Neural crest cell (in vitro differentiated cells): ENCODE measurements at places on chromosomes 3 and 15.
A peak's percentile ranks its signal among the peaks of the same experiment; 100 is the strongest.

- DNase-seq = no peak
Observed at GRCh38 chr15:51160484-51160883, 65.8 kb upstream of the TNFAIP8L3 start.

DNA sequence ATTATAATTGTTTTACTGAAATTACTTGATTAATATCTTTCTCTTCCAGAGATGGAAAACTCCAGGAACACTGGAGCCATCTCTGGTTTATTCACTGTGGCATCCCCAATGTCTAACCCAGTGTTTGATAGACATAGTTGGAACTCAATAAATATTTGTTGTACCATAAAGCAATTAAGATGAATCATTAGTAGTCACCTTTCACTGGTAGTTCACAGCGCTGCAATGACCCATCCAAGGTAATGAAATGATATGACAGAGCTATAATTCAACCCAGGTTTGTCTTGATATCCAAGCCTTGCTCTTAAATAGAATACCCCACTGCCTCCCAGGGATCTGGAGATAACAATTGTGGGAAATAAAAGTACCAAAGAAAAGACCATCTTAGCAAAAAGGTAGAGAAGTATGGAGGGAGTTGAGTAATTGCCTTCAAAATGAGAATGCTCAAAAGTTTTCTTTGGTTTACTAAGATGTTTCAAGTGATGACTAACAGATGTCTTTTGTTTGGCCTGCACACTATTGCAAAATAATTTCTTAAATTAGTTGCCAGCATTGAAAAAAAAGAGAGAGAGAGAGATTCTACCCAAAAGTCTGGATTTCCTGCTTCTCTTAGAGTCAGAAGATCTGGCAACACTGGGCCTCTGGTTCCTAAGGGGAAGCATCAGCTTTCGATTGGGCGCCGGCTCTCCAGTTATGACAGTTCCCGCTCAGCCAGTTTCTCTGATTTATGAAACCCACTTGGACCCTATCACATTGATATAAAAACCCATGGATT lies 348.5 kb downstream of the ERC2 start:
- no peak for DNase-seq

DNA sequence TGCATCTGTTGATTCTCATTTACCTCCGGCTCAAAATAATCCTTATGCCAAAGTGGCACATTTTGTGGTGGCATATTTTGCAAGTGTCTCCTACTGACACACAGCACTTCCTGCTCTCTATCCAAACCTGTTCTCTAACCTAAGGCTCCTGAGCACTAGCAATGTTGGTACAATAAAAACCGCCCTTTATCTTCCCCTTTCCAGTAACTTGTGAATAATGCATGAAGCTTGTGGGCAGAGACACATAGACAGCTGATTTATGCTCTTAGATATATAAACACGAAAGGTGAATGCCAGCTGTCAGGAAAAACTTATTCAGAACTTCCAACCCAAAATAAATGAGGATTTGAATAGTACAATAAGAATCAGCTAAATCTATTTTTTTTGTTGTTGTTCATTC lies 34.6 kb upstream of the ARPIN start:
- DNase-seq = no peak

DNA sequence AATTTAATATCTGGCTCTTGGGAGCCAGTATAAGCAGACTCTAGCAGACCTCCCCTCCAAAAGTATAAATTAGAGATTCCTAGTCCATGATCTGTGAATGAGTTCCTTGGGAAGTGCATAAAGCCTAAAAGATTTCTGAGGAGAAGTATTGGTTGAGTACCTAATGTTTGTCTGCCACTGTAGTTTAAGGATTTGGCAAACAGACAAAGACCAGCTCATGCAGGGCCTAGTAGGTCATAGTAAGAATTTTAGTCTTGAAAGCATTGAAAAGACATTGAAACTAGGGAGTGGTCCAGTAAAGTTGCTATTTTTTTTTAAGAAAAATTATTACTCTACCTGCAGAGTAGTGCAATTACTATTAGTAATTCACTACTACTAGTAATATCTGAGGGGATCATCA lies 67.5 kb downstream of the SPRED1 start:
- DNase-seq = no peak

- no peak for DNase-seq
Observed at GRCh38 chr15:33360886-33361285, 50.1 kb downstream of the RYR3 start.

GRCh38 chr3:105614288-105615030 lies 247.8 kb downstream of the ALCAM start:
- no peak for DNase-seq

DNA sequence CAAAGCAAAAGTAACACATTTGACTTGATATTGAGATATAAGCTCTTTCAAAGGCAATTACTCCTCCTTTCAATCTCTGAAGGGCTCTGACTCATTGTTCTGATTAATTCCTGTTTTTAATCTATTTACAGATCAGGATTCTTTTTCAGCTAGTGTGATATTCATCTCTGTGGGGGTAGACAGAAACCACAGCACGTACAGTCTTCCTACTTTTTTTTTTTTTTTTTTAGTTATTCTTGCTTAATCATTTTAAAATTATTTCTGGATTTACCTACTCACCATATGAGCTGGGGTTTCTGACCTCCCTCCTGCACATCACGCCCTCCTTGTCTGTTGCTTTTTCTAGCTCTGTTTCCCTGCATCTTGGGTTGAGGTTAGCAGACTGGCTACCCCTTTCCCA lies 1.4 kb downstream of the CNTN3 start:
- no peak for DNase-seq

GRCh38 chr15:25849157-25849921 lies 13.8 kb downstream of the ATP10A start:
- no peak for DNase-seq

- DNase-seq = no peak
Observed at GRCh38 chr3:142568393-142569017, 10.0 kb downstream of the ATR start.

GRCh38 chr3:156285626-156286025 lies 165.2 kb downstream of the KCNAB1 start:
- no peak for DNase-seq

DNA sequence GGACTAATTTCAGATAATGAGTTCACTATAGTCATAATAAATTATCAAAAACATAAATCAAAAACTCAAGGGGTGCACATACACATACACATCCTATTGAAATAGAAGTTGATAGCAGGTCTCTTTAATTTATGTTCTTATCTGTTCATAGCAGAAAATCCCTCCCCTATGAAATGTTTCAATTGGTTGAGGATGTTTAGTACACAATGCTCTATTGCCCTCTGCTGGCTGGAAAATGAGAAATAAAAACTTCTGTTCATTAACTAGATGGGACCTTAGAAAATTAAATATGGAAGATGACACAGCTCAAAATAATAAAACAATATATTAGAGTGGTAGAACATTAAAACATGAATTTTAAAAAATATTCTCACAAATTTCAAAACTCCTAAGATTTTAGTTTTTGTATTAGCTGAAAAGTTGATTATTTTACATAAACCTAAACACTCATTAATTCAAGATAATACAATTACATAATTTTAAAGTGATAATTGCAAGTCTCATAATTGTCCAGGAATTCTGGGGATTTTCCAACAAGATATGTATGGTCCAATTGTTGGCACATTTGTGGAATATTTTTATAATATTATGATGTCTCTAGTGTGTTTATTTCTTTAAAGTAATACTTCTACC lies 735.0 kb downstream of the ROBO1 start:
- peak; percentile 33 for DNase-seq

DNA sequence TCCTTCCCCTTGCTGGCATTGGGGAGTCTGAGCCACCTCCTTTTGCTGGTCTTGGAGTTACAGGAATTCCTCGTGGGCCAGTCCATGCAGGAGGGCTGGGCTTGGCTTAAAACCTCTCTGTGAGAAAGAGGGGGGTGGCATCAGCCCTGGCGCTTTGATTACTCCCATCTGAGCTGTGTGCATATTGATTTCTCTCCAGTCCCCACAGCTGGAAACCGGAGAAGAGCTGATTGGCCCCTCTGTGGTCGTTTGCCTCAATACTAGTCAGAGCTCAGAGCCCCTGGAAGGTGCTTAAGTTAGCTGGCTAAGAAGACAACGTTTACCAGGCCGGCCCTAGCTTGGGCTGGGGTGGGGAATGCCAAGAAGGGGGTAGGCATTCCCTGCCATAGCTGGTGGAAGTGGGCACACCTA lies 4.0 kb upstream of the RASGRF1 start:
- DNase-seq = no peak

GRCh38 chr3:31534065-31534425 lies 1.3 kb downstream of the STT3B start:
- DNase-seq = no peak

- DNase-seq = no peak
Observed at GRCh38 chr3:138443521-138444503, 9.4 kb downstream of the ESYT3 start.

DNA sequence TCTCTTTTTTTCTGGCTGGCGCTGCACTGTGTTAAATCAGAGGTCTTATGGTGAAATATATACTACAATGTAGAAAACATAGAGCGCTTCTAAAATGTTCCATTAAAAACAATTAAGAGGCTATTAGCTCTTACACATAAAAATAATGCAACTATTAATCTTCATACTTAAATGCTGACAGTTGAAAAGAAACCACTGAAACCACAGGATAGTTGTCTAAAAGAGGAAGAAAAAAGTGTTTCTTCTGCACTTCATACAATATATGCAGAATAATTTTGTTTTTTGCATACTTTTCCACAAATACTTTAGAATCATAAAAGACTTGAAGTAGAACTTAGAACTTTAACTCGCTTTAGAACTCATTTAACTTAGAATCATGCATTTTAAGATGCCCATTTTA lies 170.5 kb downstream of the PYDC2 start:
- DNase-seq = no peak

DNA sequence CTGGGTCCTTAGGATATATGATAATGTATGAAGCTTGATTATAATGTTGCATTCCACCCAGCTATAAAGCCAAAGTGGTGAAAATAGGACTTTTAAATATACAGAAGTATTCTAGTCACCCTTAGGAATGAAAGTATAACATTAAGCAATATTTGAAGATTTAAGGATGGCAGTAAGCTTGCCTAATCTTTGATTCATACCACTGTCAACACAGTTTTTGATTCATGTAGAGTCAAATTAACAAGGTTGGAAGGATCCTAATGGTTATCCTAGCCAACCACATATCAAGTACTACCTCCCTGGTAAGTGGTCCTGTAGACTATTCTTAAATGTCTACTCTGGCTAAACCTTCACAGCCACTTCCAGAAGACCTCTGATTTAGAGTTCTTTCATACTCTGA lies 18.6 kb downstream of the ARIH1 start:
- DNase-seq = no peak

GRCh38 chr15:72998681-72999466 lies 53.4 kb upstream of the NEO1 start:
- DNase-seq = no peak

- DNase-seq = no peak
Observed at GRCh38 chr3:39125841-39126500, 18.5 kb downstream of the TTC21A start.

GRCh38 chr15:77607111-77607893 lies 25.4 kb downstream of the LINGO1 start:
- no peak for DNase-seq

DNA sequence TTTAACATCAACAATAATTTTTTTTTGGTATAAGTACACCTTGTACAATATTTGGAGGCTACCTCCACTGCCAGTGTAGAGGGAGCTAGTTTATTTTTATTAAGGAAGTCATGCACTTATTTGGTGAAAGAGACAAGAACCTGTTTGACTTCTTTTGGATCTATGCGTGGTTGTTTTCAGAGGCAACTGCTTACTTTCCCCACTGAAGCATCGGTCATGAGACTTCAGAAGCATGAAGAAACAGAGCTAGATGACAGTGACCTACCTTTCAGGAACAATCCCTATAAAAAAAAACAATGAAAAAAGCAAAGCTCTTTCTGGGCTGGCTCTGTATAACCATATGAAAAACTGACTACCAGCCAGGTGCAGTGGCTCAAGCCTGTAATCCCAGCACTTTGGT lies 20.0 kb upstream of the ZNF148 start:
- DNase-seq = no peak

DNA sequence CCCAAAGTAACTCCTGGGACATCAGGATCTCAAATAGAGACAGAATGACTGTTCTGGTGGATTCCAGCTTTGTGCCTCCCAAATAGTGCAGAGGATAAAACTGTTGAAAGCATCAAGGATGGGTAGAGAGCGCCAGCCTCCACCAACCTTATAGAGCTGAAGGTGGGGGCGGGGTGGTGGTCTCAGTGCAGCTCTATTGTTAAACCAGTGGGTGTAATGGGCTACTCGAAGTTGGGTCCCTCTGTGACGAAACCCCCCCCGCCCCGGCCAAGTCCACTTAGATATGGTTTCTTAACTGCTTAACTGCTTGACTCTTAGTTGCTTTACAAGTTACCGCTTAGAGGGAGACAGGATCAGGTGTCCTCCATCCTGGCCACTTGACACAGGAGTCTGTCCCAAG lies 22.7 kb downstream of the DHX30 start:
- no peak for DNase-seq

DNA sequence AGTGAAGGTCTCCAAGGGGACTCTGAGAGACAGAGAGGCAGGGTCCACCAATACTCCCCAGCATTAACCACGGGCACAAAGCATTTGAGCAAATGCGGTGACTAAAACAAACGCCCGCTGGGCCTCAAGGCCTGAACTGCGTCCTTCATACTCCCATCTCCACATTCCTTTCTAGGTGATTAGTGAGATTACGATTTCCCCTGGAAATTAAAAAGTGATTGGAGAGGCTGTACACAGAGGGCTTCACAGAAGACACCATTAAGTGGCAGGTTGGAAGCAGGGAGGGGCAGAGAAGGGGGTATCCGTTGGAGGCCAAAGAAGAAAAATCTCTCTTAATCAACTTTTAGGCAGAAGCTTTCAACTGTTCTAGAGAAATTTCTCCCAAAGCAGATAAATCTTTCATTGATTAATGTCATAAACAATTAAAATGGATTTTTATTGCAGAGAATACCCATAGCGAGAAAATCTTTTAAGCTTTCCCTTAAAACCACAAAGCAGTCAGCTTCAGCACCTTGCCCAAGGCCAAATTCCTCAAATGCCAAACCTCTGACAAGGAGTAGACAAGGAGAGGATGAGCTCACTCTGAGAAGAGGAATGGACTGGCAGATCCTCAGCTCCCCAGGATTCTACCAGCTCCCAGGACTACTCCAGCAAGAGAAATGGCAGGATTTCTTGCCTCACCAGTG lies 38.2 kb downstream of the MB21D2 start:
- no peak for DNase-seq

- no peak for DNase-seq
Observed at GRCh38 chr3:78313332-78313731, 1273.4 kb downstream of the ROBO2 start.

DNA sequence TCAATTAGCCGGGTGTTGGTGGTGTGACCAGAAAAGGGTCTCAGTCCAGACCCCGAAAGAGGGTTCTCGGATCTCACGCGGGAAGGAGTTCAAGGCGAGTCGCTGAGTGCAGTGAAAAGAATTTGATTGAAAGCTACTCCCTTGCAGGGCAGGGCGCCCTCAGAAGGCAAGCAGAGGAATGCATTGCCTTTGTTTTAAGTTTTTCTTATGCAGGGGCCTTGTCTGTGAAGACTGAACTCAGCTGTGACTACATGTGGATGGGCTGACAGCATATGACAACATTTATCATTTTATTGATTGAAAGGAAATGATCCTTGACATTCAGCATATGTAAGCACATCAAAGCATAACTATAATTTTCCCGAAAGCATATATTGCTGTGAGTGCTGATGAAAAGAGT lies 11.8 kb downstream of the CPN2 start:
- no peak for DNase-seq

GRCh38 chr15:41079717-41080116 lies 36.4 kb downstream of the INO80 start:
- DNase-seq = no peak
